ENCODE measurements at places on chromosomes 6 and 20.

DNA sequence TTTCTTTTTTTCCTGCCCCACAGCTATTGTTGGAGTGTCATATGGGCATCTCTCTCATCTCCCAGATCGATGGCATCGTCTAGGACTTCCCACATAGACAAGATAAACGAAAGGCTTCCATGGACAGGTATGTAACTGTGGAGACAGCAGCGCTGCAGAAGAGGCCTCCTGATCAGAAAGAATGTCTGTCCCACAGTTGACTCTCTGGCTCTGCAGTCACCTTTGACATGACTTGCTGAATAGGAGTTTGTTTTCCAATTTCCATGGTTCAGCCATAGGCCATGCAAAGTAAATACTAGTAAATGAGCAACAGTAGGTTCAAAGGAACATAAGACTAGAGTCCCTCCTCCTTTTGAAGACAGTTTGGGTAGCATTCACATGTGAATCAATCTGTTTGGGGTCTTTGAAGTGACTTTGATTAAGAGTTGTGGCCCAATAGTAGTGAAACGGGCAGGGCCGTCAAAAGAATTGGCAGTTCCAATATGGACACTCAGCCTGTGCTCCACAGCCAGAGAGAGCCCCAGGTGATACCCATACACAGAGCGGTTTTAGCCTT lies 134.7 kb upstream of the IFNGR1 start:
- no peak for DNase-seq
- peaks cover 10% of the 10 kb centered on the region for H3K4me1 ChIP-seq
- no peak overlapping the region for H3K4me3 ChIP-seq
- H3K27me3 ChIP-seq, result no peaks in the 10 kb centered on the region

DNA sequence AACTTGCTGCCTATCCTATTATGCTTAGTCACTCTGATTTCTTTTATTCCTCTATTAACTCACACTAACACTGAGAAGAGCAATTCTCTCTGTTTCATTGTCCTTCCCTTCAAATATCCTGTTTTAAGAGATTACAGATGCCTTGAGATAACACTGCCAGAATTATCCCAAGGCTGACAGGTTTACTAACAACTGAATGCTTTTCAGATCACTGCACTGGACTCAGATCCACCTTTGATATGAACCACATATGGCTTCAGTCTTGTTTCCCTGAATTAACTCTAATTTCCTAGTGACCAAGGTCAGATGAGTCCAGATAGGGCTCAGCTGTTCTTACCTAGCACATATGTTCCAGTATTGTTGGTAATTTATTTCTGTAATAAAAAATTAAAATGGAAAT lies 633.1 kb downstream of the GRIK2 start:
- H3K4me1 ChIP-seq, result no peaks in the 10 kb centered on the region
- H3K27me3 ChIP-seq, result no peaks in the 10 kb centered on the region
- no peaks in the 10 kb centered on the region for H3K36me3 ChIP-seq
- H3K4me3 ChIP-seq, result no peak overlapping the region

DNA sequence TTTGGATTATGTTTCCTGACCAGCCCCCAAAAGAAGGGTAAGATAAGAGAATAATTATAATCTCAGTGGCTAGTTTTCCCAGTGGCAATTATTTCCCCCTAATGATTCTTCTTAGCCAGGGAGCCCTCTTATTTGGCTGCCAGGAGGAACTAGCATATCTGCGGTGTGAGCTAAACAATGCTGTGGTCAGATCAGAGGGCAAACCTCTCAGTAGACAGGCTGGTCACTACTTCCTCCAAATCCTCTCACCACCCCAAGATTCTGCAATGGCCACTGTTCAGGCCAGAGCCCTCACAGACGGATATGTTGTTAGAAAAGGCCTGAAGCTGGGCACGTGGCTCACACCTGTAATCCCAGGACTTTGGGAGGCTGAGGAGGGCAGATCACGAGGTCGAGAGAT lies 273.4 kb upstream of the SASH1 start:
- no peak overlapping the region for H3K27ac ChIP-seq
- no peaks in the 10 kb centered on the region for H3K27me3 ChIP-seq
- no peaks in the 10 kb centered on the region for H3K36me3 ChIP-seq
- no peak overlapping the region for H3K4me3 ChIP-seq
- no peak for DNase-seq

GRCh38 chr6:33746651-33747100 lies at the start of gene IP6K3:
IP6K3 (minus strand) TSS chr6:33746905; CDS start chr6:33735476, 11,429 bp downstream.
- no peaks in the 10 kb centered on the region for H3K27me3 ChIP-seq
- H3K4me3 ChIP-seq, result no peak within 1 kb of the TSS
- no peaks in the 10 kb centered on the region for H3K36me3 ChIP-seq
- no peak for DNase-seq
- H3K4me1 ChIP-seq, result peaks cover 6% of the 10 kb centered on the region

DNA sequence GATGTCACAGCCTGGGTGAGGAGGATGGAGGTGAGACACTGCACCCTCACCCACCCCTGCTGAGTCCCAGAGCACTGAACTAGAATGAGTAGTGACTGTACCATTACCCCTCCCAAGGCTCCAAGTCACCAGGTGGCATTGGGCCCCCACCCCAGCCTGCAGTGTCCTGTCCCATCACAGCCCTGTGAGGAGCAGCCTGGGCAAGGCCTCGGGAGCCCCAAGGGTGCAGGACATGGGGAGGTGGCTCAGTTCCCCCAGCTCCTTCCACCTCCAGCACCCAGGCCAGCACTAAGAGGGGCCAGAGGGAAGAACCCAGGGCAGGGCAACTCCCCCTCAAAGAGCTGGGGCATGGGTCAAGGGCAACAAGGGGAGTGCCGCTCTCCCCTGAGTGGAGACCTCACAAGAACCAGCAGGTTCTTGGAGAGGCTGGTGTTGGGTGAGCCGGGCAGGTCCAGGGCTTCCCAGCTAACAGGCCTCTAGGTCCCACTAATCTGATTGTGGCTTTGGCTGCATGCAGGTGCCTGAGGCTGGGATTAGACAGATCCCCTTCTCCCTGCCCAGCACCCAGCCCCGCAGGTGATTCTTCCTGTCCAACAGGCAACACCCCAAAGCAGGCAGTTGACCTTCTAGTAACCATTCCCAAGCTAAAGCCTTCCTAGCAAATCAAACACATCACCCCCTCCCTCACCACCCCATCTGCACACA lies 2.6 kb downstream of the CST4 start:
- no peak for DNase-seq
- H3K27ac ChIP-seq, result no peak overlapping the region
- no peaks in the 10 kb centered on the region for H3K4me1 ChIP-seq
- H3K4me3 ChIP-seq, result no peak overlapping the region
- no peaks in the 10 kb centered on the region for H3K36me3 ChIP-seq

DNA sequence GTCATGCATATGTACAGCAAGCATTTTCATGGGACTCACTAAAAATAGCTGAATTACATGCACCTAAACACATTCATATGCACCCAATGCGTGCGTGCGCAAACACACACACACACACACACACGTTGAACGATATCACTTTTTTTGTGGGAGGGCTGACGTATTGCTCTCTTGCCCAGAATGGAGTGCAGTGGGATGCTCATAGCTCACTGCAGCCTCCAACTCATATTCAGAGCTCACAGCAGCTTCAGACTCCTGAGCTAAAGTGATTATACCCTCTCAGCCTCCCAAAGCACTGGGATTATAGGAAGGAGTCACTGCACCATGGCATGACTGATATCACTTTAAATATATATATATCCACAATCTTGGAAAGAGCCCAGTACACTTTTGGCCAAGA lies 620.4 kb upstream of the MANEA start:
- H3K4me3 ChIP-seq, result no peak overlapping the region

DNA sequence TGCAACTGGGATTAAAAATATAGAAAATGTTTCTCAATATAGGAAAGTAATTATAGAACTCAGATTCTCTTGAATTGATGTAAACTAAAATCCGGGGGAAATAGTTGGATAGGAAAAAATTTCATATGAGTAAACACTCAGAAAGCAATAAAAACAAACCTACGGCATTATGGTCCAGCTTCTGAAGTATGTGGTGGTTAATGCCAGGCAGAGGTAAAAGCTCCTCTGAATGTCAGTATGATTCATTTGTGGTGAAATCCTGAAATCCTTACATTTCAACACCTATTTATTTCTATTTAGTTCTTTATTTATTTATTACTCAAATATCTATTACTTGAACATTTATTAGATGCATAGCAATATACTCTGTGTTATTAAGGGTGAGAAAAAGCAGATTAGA lies 145.1 kb downstream of the RIMS1 start:
- H3K36me3 ChIP-seq, result no peaks in the 10 kb centered on the region
- H3K4me3 ChIP-seq, result no peak overlapping the region
- no peak for DNase-seq
- no peaks in the 10 kb centered on the region for H3K4me1 ChIP-seq
- H3K27me3 ChIP-seq, result no peaks in the 10 kb centered on the region

- no peaks in the 10 kb centered on the region for H3K36me3 ChIP-seq
- peak overlapping the region; percentile 52 for H3K4me3 ChIP-seq
- H3K4me1 ChIP-seq, result peaks cover 43% of the 10 kb centered on the region
- no peak for DNase-seq
- H3K27ac ChIP-seq, result peak overlapping the region; percentile 78
These were observed 35.8 kb upstream of the PRND start for GRCh38 chr20:4685923-4686221.

- no peak for DNase-seq
- peaks cover 23% of the 10 kb centered on the region for H3K36me3 ChIP-seq
- H3K27me3 ChIP-seq, result no peaks in the 10 kb centered on the region
- peaks cover 55% of the 10 kb centered on the region for H3K4me1 ChIP-seq
- peak overlapping the region; percentile 85 for H3K4me3 ChIP-seq
These were observed 889 bp upstream of the FLOT1 start for GRCh38 chr6:30743099-30744053.

- H3K36me3 ChIP-seq, result peaks cover 6% of the 10 kb centered on the region
- no peak overlapping the region for H3K27ac ChIP-seq
- peaks cover 10% of the 10 kb centered on the region for H3K4me1 ChIP-seq
- H3K4me3 ChIP-seq, result no peak overlapping the region
These were observed 56.5 kb downstream of the SHLD1 start for GRCh38 chr20:5806457-5807263.

GRCh38 chr6:129211626-129212025 lies 328.7 kb downstream of the LAMA2 start:
- H3K4me3 ChIP-seq, result no peak overlapping the region
- no peaks in the 10 kb centered on the region for H3K4me1 ChIP-seq
- H3K27ac ChIP-seq, result no peak overlapping the region
- no peak for DNase-seq

GRCh38 chr20:53789989-53790675 lies 196.5 kb upstream of the ZNF217 start:
- H3K4me1 ChIP-seq, result peaks cover 2% of the 10 kb centered on the region
- H3K4me3 ChIP-seq, result no peak overlapping the region
- no peaks in the 10 kb centered on the region for H3K36me3 ChIP-seq
- no peak overlapping the region for H3K27ac ChIP-seq

DNA sequence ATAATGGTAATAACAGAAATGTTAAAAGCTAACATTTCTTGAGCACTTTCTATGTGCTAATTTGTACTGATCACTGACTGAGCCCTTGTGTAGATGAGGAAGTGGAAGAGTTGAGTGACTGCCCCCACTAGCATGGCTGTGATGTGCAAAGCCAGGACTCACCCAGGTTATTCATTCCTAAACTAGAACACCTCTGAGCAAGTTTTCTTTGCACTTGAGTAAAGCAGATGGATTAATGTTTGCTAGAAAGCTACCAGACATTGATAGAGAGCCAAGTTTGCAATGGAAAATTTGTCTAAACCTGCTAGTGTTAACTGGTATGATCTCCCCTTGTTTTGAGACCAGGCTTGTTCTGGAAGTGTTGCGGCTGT lies 467.4 kb upstream of the PLCB4 start:
- DNase-seq, result no peak
- no peak overlapping the region for H3K4me3 ChIP-seq
- no peak overlapping the region for H3K27ac ChIP-seq
- H3K4me1 ChIP-seq, result peaks cover 5% of the 10 kb centered on the region
- no peaks in the 10 kb centered on the region for H3K36me3 ChIP-seq
